Activated CD4-positive, alpha-beta T cell treated with anti-CD3 and anti-CD28 coated beads, Interleukin-2, amount 10 ng/mL, durations not matched to agents 24 days and 14 days (primary cell): ENCODE measurements at places on chromosomes 4 and X.
A peak's percentile ranks its signal among the peaks of the same experiment; 100 is the strongest.

DNA sequence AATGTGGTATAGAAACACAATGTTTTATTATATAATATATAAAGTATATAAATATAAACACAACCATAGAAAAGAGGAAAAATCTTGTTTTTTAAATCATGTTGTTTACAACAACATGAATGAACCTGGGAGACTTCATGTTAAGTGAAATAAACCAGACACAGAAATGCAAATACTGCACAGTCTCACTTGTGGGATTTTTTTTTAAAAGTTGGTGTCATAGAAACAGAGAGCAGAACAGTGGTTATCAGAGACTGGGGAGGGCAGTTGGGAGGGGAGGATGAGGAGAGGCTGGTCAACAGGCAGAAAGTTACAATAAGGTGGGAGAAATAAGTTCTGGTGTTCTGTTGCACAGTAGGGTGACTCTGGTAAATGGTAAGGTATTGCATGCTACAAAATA lies 57.1 kb downstream of the FREM3 start:
- no peak for DNase-seq
- no peak overlapping the region for H3K4me3 ChIP-seq
- no peaks in the 10 kb centered on the region for H3K27me3 ChIP-seq
- H3K36me3 ChIP-seq = peaks cover 3% of the 10 kb centered on the region
- no peak overlapping the region for H3K27ac ChIP-seq

DNA sequence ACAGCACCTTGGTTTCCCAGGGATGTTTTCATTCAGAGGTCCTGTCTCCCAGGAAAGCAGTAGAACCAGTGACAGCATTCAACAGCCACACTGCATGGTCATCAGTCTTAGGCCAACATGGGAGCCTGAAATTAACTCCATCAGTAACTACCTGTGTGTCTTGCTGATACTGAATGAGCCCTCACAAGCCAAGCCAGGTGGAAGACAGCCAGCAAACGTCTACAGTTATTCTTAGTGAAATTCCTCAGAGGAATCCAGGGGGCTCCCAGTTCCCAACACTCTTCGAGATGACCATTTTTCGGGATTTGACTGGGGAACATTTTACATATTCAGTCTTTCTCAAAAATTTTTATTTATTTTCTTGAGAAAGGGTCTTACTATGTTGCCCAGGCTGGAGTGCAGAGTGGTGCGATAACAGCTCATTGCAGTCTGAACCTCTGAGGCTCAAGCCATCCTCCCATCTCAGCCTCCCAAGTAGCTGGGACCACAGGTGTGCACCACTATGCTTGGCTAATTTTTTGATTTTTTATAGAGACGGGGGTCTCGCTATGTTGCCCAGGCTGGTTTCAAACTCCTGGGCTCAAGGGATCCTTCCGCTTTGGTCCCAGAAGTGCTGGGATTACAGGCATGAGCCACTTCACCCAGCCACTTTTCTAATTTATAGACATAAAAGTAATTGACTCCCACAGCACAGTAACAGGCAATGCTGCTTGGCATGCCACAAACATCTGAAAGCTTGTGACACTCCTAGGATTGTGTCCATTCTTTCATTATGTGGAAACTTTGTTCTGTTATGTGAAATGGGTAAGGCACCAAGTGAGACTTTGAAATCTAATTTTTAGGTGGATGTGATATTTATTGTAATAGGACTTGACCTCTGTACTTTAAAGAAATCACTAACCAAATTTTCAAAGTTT lies 116.9 kb downstream of the SOWAHB start:
- H3K4me3 ChIP-seq = no peak overlapping the region
- no peak for DNase-seq
- no peak overlapping the region for H3K27ac ChIP-seq
- no peaks in the 10 kb centered on the region for H3K27me3 ChIP-seq

DNA sequence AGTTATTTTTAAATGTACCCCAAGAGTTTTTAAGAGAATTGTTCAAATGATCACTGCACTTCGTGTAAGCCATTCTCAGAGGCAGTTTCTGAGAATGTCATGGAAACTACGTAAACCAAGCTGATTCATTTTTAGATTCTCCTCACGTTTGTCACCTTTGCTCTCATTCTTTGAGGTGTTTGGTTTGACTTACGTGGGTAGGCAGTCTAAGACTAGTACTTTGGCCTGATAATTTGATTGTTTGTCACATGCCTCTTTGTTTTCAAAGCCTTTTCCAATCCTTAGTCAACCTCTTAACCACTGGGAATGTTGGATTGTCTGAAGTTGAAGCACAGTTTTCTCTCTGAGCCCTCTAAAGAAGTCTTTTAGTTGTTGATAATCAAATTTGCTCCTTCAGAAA lies 10.5 kb downstream of the SEPTIN11 start:
- H3K4me3 ChIP-seq = no peak overlapping the region
- peaks cover 11% of the 10 kb centered on the region for H3K4me1 ChIP-seq
- peaks cover 57% of the 10 kb centered on the region for H3K27me3 ChIP-seq
- H3K36me3 ChIP-seq = peaks cover 3% of the 10 kb centered on the region
- peak; percentile 63 for DNase-seq

DNA sequence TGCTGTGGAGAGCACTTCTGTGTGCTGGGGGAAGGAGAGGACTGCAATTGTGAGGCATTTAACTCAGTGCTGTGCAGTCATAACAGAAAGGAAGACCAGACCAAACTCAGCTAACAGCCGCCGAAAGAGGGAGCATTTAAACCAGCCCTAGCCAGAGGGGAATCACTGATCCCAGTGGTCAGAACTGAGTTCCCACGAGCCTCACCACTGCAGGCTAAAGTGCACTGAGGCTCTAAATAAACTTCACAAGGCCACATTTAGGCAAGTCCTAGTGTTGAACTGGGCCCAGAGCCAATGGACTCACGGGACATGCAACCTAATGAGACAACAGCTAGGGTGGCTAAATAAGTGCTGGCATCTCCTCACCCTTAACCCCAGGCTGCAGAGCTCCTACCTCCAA lies 20.4 kb downstream of the IQCM start:
- H3K27ac ChIP-seq = no peak overlapping the region
- no peak for DNase-seq
- H3K4me3 ChIP-seq = no peak overlapping the region
- H3K27me3 ChIP-seq = no peaks in the 10 kb centered on the region
